ENCODE measurements at places on chromosomes 3 and 15.

DNA sequence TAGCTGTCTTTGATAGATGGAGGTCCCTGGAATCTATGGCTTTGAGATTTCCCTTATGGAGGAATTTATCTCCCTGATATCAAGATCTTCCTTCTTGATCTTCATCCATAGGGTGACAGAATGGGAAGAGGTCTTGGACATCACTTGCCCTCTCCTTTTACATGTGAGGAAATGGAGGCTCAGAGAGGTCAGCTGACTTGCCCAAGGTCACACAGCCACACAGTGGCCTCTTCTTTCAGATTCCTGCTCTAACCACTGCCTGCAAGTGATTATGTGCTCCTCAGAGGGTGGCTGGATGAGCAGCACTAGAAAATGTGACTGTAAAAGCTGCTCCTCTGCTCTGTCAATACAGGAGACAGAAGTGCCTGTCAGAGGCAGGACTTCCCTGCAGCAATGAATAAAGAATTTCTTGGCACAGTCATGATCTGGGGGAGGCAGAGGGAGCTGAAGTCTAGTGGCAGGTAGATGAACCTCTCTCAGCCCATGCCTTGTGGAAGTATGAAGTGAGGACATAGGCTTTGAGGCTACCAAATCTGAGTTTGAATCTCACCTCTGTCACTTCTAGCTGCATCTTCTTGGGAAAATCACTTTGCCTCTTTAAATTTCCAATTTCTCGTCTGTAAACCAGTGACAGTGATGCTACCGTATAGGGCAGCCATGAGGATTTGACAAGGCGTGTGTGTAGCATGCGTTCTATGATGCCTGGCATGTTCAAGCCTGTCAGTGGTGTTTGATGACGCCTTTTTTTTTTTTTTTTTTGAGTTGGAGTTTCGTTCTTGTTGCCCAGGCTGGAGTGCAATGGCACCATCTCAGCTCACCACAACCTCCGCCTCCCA lies 12.0 kb downstream of the SSUH2 start:
- no peak for DNase-seq

DNA sequence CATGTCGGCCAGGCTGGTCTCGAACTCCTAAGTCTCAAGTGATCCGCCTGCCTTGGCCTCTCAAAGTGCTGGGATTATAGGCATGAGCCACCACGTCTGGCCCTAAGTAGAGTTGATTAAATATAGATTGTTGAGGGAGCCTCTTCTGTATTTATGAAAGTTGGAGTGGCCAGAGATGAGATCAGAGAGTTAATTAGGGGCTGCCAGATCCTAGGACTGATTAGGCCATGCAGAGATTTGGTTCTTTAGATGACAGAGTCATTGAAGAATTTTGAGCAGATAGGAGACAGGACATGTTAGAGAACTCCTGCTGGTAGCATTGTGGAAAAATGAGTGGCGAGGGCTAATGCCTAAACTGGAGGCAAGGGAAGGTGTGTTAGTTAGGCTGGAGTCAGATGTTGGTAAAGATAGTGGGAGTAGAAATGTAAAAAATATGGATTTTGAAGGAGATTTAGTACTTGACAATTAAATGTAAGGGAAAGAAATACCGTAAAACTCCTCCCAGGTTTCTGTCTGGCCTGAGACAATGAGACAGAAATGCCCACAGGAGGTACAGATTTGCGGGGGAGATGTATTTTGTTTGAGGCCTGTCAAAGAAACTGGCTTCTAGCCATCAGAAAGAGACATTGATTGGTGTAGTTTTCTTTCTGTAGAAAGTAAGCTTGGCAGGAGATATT lies 23.4 kb downstream of the SACM1L start:
- no peak for DNase-seq

DNA sequence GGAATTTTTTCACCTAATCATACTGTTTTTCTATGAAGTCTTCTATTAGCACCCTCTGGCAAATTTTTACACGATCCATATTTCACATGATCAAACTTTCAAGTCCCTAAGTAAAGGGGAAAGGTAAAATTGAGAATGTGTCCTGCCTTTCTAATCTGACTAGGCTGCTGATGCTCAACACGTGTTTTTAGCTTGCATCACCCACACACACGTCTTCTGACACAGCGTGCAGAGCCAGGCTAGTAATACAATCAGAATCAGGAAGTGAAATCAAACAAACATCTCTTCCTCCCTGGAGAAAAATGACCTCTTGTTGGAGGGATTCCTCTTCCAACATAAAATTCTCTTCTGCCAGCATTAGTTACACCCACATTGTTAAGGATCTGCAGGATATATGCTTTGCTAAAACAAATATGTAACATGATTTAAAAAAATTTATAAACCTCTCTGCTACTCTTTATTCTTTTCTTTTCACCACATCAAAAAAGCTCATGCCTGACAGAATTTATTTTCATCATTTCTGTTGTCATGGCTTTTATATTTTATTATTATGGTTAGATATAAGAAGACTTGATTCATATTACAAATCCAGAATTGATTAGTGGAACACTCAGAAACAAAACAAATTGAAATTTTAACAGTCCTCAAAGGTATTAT lies 122.4 kb downstream of the RAP2B start:
- DNase-seq = no peak

DNA sequence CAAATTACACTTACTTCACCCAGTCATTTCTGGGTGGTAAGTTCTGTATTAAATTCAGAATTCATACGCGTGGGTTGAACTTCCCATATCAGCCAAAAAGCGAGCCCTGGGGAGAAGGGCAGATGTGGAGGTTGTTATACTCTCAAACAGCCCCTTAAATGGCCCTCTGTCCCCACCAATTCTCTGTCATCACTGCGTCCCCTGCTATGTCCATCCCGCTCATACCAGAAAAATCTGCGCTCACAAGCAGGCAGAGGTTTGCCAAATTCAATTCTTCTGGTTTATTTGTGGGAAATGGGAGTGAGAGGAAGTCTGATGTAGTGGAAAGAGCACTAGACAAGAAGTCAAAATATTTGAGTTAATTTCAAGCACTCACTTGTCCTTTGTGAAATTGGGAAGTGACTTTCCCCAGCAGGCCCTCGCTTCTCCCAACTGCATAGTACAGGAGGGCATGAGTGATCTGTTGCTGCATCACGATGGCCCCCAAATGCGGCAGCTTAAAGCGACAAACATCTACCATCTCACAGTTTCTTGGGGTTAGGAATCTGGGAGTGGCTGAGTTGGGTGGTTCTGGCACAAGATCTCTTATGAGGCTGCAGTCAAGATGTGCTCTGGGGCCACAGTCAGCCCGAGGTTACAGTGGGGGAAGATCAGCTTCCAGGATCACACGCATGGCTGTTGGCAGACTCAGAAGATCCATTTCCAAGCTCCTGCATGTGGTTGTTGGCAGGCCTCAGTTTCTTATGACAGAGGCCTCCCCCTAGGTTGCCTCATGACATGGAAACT lies 67.7 kb downstream of the CPN2 start:
- peak; percentile 15 for DNase-seq

DNA sequence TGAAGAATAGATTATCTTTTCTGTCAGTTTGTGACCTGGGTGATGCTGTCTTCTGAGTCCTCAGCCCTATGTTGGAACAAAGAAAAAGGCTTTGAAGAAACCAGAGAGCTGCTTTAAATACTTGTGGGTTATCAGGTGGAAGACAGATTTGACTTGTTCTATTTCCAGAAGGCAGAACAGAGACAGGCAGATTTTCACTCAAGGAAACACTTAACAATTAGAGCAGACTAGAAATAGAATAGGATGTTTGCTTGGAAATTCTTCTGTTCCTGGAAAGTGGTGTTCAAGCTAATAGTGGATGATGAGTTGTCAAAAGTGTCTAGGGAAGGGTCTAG lies 219.4 kb downstream of the UBE2E2 start:
- no peak for DNase-seq

GRCh38 chr15:48469271-48469670 lies 138.0 kb downstream of the DUT start:
- DNase-seq = no peak

DNA sequence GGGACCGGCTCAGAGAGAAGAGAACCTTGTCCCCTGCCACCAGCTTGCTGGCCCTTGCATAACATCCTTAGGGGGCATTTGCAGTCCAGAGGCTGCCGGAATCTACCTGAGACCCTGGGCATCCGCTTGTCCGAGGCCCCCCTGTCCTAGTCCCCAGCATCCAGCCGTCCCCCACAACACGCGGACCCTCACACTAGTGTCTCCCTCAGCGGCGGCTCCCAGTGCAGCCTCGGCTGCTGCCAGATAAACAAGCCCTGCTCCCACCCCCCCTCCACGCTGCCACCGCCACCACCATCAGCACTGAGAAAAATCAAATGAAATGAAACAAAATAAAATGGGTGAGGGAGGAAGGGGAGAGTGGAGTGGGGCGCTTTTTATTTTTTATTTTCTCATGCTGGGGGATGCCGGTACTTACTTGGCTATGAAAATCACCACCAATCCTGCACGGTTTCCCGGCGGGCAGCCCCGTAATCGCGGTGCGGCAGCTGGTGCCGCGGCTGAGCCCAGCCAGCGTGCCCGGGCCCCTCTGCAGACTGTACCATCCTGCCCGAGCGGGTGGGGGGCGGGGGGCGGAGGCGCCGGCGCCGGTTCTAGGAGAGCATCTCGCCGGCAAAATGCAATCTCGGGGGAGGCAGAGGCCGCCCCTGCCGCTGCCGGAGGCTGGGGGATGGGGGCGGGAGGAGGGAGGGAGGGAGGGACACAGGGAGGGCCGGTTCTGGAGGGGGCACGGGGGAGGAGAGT lies at the start of gene ATP2B2:
Gene ATP2B2, minus strand, starts transcription at position 537 of the 741 bp plus-strand sequence. CDS start 56,043 bp downstream, outside the sequence.
- DNase-seq = no peak

- DNase-seq = no peak
Measured at GRCh38 chr3:155321418-155321817, 27.9 kb upstream of the STRIT1 start.

GRCh38 chr3:21839592-21839991 lies 88.6 kb upstream of the ZNF385D start:
- no peak for DNase-seq

DNA sequence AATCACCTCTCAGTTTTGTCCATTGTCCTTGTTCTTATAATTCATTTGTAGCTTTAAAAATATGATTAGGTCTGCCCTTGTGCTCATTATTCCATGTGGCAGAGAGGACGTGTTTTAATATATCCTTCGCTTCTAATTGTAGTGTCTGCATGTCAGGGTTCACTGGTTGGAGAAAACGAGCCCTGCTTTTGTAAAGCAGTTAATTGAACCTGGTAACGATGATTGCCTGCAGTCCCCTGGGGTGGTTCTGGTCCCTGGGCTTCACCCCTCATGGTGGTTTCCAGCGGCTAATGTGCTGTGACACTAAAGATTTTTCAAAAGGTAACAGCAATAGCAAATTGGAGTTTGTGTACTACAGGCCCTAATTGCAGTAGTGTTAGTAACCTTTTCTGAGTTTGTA lies 299.6 kb downstream of the CACNA2D3 start:
- no peak for DNase-seq

GRCh38 chr15:27278761-27279160 lies 307.8 kb downstream of the GABRG3 start:
- no peak for DNase-seq

GRCh38 chr15:56353119-56353518 lies 12.1 kb upstream of the TEX9 start:
- DNase-seq = no peak

Measured in RWPE2 (cell line).